CD4-positive, alpha-beta T cell treated with Interferon alpha-2 for 1 hour (primary cell): ENCODE measurements at places on chromosomes 2 and 18.

DNA sequence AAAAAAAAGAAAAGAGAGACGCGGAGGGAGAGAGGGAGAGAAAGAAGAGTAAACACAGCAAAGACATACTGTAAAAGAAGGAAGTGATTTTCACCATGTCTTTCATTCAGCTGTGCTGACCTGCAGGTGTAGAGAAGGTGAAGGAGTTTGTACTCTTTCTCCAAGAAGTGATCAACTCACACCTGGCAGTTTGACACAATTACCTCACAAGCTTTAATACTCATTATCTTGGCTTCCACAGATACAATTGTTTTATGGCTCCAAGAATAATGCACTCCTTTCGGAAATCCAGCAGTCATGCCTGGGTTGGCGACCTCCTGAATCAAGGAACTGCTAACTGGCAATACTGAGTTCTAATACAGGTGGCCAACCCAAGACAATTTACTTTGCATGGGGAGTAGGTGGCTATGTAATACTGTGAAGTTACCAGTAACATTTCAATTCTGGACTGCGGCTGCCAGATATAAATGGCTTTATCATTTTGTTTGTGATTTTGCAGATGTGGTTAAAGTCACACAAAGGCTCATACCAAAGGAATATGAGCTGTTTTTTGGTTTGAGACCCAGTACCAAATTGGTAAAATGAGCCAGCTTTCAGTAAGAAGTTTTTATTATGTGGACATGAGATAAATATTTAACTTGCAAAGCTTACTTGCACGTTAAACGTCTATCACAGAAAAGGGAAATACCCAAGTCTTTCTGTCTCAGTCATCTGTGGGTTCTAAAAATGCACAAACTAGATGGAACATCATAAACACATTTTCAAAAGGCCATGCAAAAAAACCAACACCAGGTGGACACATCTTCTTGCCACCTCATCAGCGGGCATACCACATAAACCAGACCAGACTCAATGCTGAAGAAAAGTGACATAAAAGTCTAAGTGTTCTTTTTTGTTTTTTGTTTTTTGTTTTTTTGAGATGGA lies 69.3 kb downstream of the NCKAP5 start:
- DNase-seq = no peak

DNA sequence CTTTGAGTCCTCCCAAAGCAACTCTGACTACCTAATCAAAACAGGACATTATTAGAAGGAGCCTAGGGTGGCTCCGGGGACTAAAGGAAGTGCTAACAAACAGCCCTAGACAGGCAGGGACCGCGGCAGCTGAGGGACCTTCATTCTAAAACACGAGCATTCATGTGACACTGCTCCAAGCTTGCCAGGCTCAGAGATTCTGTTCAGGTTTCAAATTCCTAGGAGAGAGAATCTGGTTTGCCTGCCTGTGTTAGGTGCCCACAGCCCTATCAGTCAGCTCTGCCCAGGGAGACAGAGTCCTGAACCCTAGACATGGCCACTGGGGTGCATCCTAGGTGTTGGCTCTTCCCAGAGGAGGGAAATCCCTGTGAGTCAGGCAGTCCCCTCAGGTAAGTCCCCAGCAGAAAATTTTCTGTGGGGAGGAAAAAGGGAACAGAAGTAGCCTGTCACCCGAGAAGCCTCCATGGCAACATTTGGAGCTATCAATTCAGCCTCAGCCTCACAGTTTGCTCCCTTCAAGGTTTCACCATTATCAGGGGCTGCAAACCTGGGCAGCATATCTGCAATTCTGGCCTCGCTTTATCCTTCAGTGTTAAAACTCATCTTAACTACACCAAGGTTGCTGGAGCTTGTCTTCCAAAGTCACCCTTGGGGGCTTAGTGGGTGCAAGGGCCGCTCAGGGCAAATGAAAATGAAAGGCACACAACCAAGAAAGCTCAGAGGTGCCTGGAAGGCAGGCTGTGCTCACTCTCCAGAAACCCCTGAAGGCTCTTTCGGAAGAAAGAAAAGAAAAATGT lies 28.6 kb downstream of the PCBP1 start:
- DNase-seq = no peak

- DNase-seq = no peak
Observed at GRCh38 chr18:48782381-48782861, 168.3 kb downstream of the SMAD7 start.

DNA sequence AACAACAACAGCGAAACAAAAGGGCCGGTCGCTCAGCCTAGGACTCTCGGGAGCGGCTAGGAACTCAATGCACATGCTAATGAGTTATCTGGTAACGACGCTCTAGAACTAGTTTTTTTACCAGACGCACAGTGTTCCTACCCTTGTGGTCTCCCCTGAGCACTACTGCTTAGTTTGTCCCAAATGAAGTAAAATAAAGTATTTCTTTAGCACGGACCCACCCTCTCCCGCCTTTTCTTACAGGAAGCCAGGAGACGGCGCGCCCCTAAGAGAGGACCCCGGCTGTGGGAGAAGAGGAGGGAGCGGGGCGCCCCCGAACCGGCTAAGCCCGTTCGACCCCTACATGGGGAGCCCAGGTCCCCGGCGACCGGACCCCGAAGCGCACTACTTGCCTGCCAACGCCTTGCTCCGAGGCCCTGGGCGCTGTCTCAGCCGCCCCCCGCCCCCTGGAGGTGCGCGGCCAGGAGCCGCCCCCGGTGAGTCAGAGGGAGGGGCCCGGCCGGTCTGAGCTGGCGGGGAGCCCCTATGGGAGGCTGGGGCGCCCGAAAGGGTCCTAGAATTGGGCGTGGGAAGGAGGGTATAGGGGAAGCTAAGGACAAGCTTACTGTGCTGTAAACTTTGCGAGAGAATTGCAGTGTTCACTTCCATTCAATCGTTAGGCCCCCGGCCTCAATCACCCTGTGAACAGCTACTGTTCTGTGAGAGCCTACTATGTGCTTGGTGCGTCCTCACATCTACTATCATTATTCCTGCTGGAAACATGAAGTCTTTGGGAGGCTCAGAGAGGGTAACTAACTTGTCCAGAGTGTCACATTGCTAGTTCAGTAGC lies 3.6 kb upstream of the CAPG start:
- DNase-seq = no peak

DNA sequence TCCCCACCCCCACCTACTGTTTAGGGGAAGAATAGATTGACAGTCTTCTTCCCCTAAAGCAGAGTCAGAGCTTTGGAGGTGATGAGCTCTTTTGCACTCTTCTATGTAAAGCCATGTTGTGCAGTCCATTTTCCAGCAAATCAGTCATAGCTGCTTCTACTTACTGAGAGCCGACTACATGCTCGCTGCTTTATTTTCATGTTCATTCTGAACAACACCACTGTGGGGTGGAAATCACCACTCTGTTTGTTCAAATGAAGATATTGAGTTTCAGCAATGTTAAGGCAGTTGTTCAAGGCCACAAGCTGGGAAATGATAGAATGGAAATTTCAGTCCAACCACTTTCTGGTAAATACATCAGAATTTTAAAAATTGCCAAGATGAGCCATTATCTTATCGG lies 88.3 kb downstream of the INSIG2 start:
- no peak for DNase-seq

DNA sequence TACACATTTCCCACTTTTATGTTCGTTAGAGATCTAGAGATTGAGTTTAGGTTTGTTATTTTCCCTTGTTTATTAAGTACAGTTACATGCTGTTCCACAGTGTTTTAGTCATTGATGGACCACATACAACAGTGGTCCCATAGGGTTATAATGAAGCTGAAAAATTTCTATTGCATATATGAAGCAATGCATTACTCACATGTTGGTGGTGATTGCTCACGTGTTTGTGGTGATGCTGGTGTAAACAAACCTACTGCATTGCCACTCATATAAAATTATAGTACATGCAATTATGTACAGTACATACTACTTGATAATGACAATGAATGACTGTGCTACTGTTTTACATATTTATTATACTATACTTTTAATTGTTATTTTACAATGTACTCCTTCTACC lies 51.0 kb upstream of the NXPH2 start:
- DNase-seq = no peak

DNA sequence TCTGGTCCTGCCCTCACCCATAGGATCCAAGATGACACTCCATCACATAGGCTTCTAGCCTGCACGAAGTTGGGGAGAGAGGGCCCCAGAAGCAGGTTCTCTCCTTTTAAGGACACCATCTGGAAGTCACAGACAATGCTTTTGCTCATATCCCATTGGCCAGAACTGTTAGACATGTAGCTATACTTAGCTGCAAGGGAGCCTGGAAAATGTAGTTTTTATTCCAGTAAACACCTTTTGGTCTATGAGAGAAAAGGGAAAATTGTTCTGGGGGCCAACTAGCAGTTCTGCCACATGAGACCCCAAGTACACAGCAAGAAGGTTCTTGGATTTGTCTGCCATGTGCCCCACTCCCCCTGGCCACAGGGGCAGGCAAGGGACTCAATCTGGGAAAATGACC lies 206.1 kb downstream of the ZFP36L2 start:
- DNase-seq = no peak

DNA sequence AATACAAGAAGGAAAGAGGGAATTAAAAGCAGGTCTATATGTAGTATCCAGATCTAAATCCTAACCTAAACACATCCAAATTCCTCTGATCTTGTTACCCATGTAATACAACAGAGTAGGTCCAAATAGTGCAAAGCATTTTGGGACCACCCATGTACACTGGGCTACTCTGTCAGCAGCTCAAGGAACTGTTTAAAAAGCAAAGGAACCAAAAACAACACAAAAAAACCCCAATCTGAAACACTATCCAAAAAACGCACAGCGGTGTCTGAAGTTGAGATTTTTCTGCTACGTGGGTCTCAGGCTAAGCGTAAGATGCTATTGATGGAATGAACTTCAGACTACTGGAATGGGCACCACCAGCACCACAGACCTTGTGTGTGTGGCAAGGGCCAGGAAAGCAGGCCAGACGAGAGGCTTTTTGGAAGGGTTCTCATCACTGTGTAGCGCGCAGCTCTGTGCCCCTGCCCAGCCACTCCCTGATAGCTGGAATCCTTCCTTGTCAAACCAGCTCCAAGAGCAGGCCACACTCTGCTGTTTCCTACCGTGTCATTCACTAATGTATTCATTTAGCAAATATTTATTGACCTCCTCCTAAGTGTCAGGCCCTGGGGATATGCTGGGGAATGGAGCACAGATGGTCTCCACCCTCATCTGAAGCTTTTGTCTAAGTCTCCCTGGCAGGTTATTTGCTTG lies 101.4 kb downstream of the COLEC12 start:
- DNase-seq = no peak

GRCh38 chr2:120323214-120323613 lies 22.7 kb upstream of the INHBB start:
- no peak for DNase-seq

DNA sequence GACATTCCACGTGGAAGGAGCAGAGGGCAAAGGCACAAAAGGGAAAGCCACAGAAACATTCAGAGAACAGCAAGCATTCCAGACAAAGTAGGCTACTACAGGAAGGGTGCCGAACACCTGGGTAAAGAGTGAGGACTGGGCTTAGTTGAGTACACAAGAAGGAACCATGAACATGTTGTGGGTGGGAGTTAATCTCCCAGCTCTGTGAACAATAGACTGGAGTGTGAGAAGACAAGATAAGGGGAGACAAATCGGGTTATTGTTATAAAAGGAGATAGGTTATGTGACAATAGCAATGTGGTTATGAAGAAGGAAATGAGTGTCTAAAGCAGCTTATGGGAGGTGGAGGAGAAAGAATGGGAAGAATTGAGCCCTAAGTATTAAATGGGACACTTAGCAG lies 70.0 kb downstream of the DPP4 start:
- DNase-seq = no peak
